ENCODE measurements at places on chromosomes 3 and 15. TPM values are rescaled to one million over a fixed set of nuclear protein-coding genes. Genes with fewer than 3 reads are reported as not detected.

The MLF1 gene
- 3.8 TPM for total RNA-seq

- no peak for DNase-seq
Measured at GRCh38 chr3:128133273-128133883, 9.8 kb upstream of the RUVBL1 start.

- DNase-seq, result no peak
Measured at GRCh38 chr15:93027413-93027812, 61.6 kb downstream of the RGMA start.

GRCh38 chr15:85443046-85443445, 62.6 kb downstream of the AKAP13 start:
- no peak for DNase-seq
